ENCODE measurements at places on chromosomes 2 and 18.
A peak's percentile ranks its signal among the peaks of the same experiment; 100 is the strongest.

DNA sequence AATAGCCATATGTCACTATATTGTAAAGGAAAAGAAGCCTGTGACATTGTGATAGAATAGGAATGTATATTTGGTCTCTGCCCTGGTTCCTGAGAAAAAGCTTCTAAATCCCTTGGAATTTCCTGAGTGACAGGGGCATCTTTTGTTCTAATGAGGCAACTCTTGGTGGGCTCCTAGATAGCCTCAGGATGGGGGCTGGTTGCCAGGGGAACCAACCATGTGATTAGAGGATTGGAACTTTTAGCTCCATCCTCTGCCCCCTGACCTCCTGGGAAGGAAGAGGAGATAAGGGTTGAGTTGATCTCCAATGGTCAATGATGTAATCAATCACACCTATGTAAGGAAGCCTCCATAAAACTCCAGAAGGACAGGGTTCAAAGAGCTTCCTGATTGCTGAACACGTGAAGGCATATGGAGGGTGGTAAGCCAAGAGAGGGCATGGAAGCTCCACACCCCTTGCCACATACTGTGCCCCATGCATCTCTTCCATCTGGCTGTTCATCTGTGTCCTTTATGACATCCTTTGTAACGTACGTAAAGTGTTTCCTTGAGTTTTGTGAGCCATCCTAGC, 2.9 kb upstream of the ME2 start:
- DNase-seq: no peak

GRCh38 chr2:217983276-217984233, 19.2 kb downstream of the TNS1 start:
- DNase-seq: no peak

GRCh38 chr18:72107647-72108383, 436.3 kb downstream of the CBLN2 start:
- no peak for DNase-seq

DNA sequence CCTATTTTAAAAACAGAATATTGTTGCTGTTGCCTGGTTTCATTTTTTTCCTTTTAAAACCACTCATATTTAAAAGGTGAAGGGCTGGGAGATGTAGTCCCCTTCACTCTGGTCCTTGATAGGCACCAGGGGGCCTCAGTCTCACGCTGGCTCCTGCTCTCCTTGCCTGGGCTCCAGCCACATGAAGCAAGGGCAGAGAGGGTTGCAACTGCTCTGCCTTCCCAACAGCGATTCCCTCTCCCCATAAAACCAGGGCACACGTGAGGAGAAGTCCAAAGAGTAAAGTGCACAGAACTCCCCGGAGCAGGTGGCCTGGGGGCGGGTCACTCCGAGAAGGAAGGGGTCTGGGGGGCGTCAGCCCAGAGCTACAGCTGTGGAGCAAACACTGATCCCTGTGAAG, 12.8 kb downstream of the TMEM127 start:
- DNase-seq: no peak

- DNase-seq: no peak
Observed at GRCh38 chr2:185208261-185208660, 530.3 kb upstream of the FSIP2 start.

- DNase-seq: no peak
Observed at GRCh38 chr2:181943411-181944124, 42.1 kb upstream of the PPP1R1C start.

DNA sequence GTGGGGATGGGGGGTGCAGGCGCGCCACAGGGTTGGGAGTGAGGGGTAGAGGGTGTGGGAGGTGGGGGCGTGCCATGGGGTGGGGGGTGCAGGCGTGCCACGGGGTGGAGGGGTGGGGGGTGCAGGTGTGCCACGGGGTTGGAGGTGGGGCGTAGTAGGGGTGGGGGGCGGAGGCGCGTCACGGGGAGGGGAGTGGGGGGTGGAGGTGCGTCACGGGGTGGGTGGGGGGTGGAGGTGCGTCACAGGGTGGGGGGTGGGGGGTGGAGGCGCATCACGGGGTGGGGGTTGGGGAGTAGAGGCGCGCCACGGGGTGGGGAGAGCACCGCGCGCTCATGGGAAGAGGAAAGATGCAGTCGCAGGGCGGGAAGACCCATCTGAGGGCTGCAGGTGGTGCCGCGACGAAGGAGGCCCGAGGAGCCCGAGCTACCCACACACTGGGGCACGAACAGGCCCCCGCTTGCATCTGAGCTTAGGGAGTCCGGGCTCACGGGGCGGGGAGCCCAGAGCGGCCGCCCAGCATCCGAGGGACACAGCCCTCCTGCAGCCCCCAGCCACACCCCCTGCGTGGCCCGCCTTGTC, 37.5 kb downstream of the SNED1 start:
- DNase-seq: no peak

GRCh38 chr18:57791911-57792310, 11.2 kb downstream of the ATP8B1 start:
- DNase-seq: no peak

GRCh38 chr2:225040856-225041206, 1.4 kb downstream of the DOCK10 start:
- peak; percentile 39 for DNase-seq

DNA sequence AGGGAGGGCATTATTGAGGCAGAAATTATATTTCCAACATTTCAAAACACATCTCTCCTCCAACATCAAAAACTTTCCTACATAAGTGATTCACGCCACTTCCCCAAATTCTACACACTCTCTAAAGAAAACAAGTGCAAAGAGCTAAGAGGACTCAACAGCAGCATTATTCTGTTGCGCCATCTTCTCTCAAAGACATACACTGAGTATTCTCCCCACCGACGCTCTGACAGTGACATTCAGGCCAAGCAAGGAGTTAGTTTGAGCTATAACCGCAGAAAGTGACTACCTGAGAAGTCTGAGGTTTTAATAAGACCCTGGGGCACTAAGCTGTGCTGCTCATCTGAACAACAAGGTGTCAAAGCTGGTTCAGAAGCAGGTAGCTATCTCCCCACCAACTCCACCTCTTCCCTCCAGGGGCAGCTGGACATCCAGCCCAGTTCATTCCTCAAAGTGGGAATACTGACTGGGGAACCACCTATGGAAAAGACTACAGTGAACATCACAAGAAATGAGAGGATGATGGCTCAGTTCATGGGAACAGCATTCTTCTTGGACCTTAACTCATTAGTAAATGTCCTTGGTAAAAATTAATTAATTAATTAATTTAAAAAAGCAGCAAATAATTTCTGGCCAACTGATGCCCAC, 309.5 kb upstream of the CCDC68 start:
- DNase-seq: no peak

DNA sequence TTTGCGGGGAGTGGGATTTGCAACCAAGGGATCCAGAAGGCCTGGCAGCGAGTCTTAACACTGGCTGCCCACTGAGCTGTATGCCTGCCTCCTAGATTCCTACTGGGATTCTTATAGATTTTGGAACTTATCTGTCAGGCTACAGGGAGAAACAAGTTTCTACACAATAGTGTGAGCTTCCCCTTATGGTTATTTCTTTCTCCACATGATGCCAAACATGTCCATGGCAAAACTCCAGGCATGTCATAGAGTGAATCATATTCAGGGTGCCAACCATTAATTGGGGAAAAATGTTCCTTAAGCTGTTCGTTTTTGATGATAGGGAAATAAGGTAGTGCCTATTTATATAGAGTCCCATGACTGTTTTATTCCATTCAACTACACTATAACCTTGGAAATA, 1185.2 kb upstream of the CELF4 start:
- DNase-seq: no peak

GRCh38 chr2:33126552-33126951, 179.8 kb downstream of the LTBP1 start:
- DNase-seq: no peak

- peak; percentile 26 for DNase-seq
Observed at GRCh38 chr2:192124571-192124970, 70.2 kb downstream of the TMEFF2 start.

- DNase-seq: no peak
Observed at GRCh38 chr2:157439824-157440186, 4.1 kb downstream of the CYTIP start.

- DNase-seq: no peak
Observed at GRCh38 chr2:96103187-96103601, 13.2 kb downstream of the ADRA2B start.

DNA sequence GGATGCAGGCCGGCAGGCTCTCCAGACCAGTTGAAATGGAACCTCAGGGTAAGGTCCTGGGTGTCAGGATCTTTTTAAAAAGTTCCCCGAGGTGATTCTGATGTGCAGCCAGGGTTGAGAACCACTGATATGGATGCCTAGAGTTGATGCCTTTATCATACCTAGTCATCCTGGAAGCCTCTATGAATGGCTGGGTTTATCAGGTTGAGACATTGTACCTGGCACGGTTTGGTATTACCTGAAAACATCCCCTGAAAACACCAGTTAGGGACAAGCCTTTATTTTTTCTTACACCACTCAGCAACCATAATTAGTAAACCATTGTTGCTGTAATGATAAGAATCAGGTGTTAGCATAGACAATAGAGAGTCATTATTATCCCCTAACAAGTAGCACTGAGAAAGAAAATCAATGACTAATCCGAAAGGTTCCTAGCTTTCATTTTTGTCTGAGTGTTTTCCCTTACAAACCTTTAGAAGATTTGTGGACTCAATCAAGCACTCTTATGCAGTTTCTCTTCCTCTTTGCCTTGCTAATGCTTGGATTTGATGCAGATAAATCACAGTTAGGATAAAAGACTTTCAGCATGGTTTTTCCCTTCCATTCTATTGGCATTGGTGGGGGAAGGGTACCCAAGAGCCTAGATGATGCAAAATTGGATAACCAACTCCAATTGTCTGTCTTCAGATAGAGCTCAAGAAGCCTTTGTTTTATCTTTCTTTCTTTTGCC, 116.5 kb upstream of the LYPD6 start:
- no peak for DNase-seq

- DNase-seq: no peak
Observed at GRCh38 chr2:42232024-42232423, 62.9 kb downstream of the EML4 start.

- DNase-seq: no peak
Observed at GRCh38 chr2:72173640-72174321, 26.1 kb upstream of the CYP26B1 start.

DNA sequence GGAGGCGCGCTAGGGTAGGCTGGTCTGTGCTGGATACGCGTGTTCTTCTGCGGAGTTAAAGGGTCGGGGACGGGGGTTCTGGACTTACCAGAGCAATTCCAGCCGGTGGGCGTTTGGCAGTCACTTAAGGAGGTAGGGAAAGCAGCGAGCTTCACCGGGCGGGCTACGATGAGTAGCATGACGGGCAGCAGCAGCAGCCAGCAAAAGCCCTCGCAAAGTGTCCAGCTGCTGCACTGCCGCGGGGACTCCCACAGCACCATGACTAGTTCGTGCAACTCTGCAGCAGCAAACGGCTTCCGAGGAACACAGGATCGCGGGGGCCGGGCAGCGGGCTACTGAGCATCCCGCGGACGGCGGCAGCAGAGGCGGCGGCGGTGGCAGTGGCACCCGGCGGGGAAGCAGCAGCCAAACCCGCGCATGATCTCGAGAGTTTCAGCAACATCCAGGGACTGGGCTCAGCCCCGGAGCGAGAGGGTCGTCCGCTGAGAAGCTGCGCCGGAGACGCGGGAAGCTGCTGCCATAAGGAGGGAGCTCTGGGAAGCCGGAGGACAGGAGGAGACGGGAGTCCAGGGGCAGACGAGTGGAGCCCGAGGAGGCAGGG, 368 bp downstream of the TMEFF2 start:
- peak; percentile 46 for DNase-seq

DNA sequence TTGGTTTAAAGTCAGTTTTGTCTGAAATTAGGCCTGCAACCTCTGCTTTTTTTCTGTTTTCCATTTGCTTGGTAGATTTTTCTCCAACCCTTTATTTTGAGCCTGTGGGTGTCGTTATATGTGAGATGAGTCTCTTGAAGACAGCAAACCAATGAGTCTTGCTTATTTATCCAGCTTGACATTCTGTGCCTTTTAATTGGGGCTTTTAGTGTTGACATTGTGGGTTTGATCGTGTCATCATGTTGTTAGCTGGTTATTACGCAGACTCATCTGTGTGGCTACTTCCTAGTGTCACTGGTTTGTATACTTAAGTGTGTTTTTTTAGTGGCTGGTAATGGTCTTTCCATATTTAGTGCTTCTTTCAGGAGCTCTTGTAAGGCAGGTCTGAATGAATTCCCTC, 18.8 kb downstream of the TMEM87B start:
- DNase-seq: no peak

GRCh38 chr2:8288206-8288605, 393.6 kb upstream of the ID2 start:
- no peak for DNase-seq

- no peak for DNase-seq
Observed at GRCh38 chr2:224591220-224591619, 6.1 kb upstream of the CUL3 start.

DNA sequence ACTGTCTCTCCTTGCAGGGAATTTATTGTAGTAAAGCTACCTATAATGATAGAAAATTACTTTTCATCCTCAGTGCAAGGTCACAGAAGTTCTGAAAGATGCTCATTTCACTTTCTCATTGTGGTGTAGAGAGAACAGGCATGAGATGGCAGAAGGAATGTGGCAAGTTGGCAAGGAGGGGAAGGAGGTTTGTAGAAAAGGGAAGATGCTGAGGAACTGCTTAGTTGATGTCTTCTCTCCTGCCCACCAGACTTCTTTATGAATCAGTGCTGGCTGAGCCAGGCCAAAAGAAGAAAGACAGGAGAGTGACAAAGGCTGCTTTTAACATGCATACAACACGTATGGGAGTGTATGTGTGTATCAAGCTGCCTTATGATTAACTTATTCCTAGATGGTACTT, 164.4 kb downstream of the PRPF40A start:
- DNase-seq: no peak

- DNase-seq: no peak
Observed at GRCh38 chr2:128941751-128942150, 623.1 kb upstream of the HS6ST1 start.

DNA sequence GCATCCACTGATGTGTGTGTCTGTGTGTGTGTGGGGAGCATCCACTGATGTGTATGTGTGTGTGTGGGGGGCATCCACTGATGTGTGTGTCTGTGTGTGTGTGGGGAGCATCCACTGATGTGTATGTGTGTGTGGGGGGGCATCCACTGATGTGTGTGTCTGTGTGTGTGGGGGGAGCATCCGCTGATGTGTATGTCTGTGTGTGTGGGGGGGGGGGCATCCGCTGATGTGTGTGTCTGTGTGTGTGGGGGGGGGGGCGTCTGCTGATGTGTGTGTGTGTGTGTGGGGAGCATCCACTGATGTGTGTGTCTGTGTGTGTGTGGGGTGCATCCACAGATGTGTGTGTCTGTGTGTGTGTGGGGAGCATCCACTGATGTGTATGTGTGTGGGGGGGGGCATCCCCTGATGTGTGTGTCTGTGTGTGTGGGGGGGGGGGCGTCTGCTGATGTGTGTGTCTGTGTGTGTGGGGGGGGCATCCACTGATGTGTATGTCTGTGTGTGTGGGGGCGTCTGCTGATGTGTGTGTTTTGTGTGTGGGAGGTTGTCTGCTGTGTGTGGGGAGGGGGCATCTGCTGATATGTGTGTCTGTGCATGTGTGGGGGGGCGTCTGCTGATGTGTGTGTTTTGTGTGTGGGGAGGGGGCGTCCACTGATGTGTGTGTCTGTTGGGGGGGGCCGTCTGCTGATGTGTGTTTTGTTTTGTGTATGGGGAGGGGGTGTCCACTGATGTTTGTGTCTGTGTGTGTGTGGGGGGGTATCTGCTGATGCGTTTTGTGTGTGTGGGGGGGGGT, 125.9 kb downstream of the NFATC1 start:
- DNase-seq: no peak

GRCh38 chr2:172283476-172283875, 143.9 kb upstream of the ITGA6 start:
- peak; percentile 32 for DNase-seq

GRCh38 chr2:207321514-207321913, 155.8 kb upstream of the KLF7 start:
- no peak for DNase-seq

GRCh38 chr2:95284886-95285541, 10.8 kb downstream of the PROM2 start:
- DNase-seq: no peak
